DMS153 (cell line): ENCODE measurements at places on chromosomes 12 and 14.
A peak's percentile ranks its signal among the peaks of the same experiment; 100 is the strongest.

- DNase-seq = no peak
These were observed 54.1 kb downstream of the ADIPOR2 start for GRCh38 chr12:1744932-1745331.

DNA sequence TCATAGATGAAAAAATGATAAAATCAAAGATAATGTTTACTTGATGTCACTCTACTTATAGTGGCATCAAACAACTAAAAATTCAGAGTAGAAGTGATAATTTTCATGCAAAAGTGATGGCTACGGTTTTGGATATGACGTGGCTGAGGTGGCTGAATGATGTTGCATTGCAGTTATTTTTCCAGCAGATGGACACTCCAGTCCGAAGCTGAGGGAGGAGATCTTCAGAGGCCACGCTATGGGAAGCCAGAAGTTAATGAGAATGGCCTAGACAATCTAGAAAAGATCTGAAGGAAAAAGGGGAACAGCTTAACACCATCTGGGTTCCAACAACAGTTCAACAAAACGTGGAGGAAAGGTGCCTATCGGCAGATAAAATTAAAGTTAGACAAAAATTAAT lies 279.8 kb downstream of the SOX5 start:
- DNase-seq = no peak

- DNase-seq = no peak
These were observed 41.3 kb downstream of the NTF3 start for GRCh38 chr12:5473076-5473782.

DNA sequence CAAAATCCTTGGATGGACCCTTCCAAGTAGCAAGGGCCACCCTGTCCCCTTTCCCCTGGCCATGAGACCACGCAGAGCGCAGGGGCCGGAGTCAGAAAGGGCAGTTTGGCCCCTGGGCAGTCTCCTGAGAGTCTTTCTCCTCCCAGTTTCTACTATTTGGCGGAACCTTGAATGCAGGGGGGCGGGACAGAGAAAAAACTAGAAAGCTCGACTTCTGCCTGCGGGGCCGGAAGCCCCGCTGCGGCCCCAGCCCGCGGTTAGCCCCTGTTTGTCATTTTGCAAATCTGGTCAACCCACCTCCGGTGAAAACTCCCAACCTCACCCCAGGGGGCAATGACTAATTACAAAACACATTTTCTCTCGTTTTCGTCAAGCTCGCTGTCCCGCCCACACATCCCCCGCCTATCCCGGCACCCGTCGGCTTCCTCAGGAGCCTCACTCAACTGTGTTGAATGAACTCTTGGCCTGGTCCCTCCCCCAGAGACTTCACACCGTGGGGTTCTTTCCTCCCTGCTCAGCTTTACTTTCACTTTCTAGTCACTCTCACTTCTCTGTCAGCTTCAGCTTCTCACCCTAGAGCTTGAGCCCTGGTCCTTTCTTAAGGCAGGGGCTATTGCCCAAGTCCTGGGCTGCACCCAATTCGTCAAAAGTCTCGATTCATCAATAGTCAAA lies 66.7 kb downstream of the IRF2BPL start:
- peak; percentile 48 for DNase-seq

- DNase-seq = peak; percentile 61
These were observed 65.1 kb downstream of the PCNX1 start for GRCh38 chr14:70972107-70972976.

GRCh38 chr14:33617154-33617553 lies 333.7 kb downstream of the EGLN3 start:
- DNase-seq = no peak

DNA sequence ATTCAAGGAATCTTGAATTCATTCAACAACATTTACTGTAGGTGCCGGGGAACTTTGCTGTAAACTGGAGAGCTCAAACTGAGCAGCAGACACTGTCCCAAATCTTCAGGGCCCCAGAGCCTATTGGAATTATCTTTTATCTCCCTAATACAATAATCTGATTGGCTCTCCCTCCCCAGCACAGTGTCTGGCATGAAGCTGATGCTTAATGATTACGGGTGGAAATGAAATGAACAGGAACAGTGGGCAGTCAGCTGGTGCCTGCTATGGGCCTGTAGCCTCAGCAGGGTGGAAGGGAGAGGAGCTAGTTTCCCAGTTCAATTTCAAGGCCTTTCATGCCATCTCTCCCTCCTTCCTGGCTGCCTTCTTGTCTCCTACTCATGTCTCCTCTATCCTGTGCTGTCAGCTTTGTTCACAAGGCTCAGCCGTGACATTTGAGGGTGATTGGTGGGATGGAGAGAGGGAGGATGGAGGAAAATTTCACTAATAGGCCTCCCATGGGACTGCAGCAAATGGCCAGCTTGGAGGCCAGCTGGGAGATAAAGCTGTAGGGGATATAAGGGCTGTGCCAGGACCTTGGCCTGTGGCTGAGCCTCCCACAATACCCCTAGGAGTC lies 4.3 kb upstream of the RAPGEF3 start:
- DNase-seq = no peak

DNA sequence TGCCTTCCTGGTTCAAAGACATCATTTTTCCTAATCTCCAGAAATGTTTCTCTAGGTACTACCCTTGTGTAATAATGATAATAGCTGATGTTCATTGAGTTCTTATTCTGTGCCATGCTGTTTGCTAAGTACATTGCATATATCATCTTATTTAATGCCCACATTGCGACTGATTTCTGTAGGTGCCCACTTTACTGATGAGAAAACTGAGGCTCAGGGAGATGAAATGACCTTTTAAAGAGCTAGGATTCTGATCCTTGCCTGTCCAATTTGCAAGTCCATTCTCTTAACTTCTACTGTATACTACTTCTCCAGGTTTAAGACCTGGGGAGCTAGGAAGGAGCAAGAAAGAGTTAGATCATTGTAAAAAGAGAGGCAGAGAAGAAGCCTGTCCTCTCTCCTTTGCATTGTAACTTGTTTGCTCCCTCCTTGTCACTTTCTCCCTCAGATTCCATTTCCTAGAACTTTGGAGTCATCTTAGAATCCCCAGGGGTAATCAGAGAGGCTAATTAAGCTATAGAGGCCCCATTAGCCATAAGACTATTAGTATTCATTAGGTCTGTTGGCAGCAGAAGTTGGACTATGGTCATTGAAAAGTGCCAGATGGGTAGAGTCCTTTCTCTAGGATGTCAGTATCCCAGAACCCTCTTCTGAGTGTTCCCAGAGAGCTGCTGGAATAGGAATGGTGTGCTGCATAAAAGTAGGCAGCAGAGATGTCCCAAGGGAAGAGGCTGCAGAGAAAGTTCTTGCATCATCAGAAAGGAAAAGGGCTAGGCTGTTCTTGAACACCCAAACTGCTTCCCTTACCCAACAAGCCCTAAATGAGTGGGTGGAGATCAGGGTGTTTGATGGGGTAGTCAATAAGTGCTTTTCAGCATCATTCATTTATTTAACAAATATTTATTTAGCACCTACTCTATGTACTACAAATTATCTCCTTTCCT lies 3.1 kb downstream of the DGKA start:
- DNase-seq = no peak

DNA sequence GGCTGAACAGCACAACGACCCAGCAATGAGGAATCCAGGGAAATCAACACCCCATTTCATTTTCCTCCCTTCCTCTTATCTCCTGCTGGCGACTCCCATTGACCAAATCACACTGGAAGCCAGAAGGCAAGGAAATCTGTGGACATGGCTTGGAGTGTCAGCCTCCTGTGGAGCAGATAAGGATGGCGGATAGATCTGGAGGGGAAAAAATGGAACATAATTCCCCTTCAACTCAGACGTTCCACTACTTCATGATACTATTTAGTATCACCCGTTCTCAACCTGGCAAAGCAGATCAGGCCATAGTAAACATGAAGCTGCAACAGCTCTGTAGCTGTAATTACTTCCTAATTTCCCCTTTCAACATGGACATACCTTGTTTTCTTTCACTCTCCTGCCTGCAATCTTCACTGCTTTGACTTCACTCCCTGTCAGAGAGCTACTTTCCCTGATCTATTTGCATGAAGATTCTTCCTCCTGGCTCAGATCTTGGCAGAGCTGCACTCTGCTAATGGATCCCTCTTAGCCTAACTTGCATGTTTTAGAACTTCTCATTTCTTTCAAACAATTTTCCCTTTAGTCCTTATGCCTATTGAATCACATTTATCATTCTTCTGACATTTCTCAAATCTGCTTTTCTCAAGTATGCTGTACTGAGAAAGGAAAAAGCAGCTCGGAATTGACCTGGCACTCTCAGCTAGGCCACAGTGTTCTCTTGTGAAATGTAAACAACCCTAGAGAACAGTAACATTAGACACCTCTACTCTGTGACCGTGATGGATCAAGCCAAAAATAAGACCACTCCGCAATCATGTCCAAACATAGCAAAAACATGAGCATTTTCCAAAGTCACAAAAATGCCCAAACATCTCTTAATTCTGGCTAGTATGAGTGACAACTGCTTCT lies 135.1 kb downstream of the ETNK1 start:
- no peak for DNase-seq

DNA sequence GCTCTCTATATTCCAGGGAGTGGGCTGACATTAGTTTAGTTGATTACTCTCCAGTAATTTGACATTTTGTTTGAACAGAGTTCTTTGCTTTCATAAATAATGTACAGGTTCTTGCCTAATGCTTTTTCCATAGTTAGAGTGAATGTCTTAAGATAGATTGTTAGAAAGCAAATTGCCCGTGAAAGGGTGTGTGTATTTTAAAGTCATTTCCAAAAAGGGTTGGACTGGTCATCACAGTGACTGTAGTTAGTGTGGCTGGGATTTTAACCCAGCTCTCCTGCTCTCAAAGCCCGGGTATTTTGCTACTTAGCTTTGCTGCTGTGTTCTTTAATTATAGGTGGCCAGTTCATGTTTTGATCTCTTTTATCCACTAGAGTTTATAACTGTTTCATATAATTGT lies 74.2 kb downstream of the DNAH10 start:
- no peak for DNase-seq

- no peak for DNase-seq
These were observed 43.2 kb upstream of the BMAL2 start for GRCh38 chr12:27289414-27289813.

GRCh38 chr12:55515696-55516095 lies 23.5 kb downstream of the OR6C68 start:
- no peak for DNase-seq

DNA sequence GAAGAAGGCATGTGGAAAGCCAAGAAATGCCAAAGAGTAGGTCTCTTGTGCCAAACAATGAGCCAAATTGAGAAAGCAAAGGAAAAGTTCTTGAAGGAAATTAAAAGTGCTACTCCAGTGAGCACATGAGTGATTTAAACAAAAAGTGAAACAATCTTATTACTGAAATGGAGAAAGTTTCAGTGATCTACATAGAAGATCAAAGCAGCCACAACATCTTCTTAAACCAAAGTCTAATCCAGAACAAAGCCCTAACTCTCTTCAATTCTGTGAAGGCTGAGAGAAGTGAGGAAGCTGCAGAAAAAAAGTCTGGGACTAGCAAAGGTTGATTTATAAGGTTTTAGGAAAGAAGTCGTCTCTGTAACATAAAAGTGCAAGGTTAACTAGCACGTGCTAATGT lies 259.6 kb downstream of the FLRT2 start:
- DNase-seq = no peak

DNA sequence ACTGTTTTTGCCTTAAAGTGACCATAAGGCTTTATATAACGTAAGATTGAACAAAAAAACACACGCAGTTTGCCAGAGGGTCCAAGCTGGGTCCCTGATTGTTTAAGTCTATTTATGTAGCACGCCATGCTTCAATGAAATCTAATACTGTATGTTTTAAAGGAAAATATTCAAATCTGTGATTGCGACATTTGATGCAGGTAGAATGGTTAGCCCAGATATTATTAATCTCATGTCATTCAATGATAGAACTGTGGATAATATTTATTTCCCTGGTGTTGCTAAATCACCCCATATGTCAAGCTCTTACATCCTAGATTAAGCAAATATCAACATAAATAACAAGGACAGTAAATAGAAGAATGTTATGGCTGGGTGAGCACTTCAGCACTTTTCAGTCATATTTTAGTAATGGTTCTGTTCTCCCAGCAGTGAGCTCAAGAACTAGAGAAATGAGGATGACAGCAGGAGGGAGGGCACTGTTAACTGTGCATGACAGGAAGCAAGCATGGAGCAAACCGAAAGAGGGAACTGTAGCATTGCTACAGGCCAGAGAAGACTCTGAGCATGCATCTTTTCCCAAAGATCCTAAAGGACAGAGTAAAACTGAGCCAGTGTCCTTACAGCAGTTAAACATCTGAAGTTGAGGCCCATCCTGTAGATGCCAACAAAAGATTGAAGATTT lies 465.7 kb upstream of the MGAT4C start:
- DNase-seq = no peak

- DNase-seq = no peak
These were observed 30.8 kb downstream of the GALNT4 start for GRCh38 chr12:89493670-89494302.

- DNase-seq = no peak
These were observed 27.1 kb downstream of the RASSF8 start for GRCh38 chr12:25985316-25986175.
